ENCODE measurements at places on chromosomes 4 and X. TPM values are rescaled to one million over a fixed set of nuclear protein-coding genes. Genes with fewer than 3 reads are reported as not detected.

Gene MAGEA9B
- total RNA-seq = not detected

Gene TEC
- 1.2 TPM for total RNA-seq

Gene ZNF280C
- 11.8 TPM for total RNA-seq

Gene EXOC1L
- not detected for total RNA-seq

Gene COX7B2
- total RNA-seq = not detected

Gene CT47B1
- total RNA-seq = not detected

Gene CNGA1
- 0.46 TPM for total RNA-seq

Gene VSIG4
- 30.7 TPM for total RNA-seq

Gene TMEM47
- total RNA-seq = 90.2 TPM

Gene EVC2
- total RNA-seq = 1.8 TPM

Gene FAM149A
- total RNA-seq = 36.4 TPM

Gene SMR3B
- total RNA-seq = not detected

Gene ARMCX6
- 22.4 TPM for total RNA-seq

Gene FAM241A
- 2.3 TPM for total RNA-seq

Gene ARHGAP4
- 11.1 TPM for total RNA-seq

Gene PAGE2
- total RNA-seq = not detected

Gene TCEAL7
- 155 TPM for total RNA-seq

Gene GUCY1B1
- 115 TPM for total RNA-seq

Gene SGMS2
- total RNA-seq = 6.0 TPM

Gene IL13RA1
- 9.5 TPM for total RNA-seq

Gene UGT2B11
- total RNA-seq = not detected

Gene KDR
- total RNA-seq = 18.7 TPM

Gene SOX3
- 3.7 TPM for total RNA-seq

Gene FGG
- not detected for total RNA-seq

Gene FAM53A
- 1.4 TPM for total RNA-seq

Gene TKTL1
- 0.69 TPM for total RNA-seq

Gene PABPC4L
- total RNA-seq = 3.2 TPM

Gene RFC1
- 47.5 TPM for total RNA-seq

Gene HUWE1
- total RNA-seq = 128 TPM

Gene IL15
- total RNA-seq = 1.6 TPM

Gene CABS1
- not detected for total RNA-seq

Gene FDCSP
- total RNA-seq = not detected

Gene H2BW2
- total RNA-seq = not detected

Gene LRRC66
- total RNA-seq = 0.46 TPM

Gene ELOVL6
- total RNA-seq = 40.8 TPM

Gene TMEM35A
- total RNA-seq = 125 TPM

Gene SPACA5B
- not detected for total RNA-seq

Gene ZCCHC18
- total RNA-seq = 15.5 TPM

Gene UGT2A3
- not detected for total RNA-seq

Gene ERVMER34-1
- total RNA-seq = 0.69 TPM

Gene FRMPD3
- total RNA-seq = 3.2 TPM

Gene GAGE13
- not detected for total RNA-seq

Gene SPANXC
- total RNA-seq = not detected
